Activated CD8-positive, alpha-beta T cell treated with anti-CD3 and anti-CD28 coated beads for 36 hours (primary cell): ENCODE measurements at places on chromosomes 12 and 14. TPM values are rescaled to one million over a fixed set of nuclear protein-coding genes. Genes with fewer than 3 reads are reported as not detected.

MLF2 gene
- total RNA-seq = 149 TPM

ITPR2 gene
- total RNA-seq = 38.9 TPM

TAS2R8 gene
- not detected for total RNA-seq

RD3L gene
- not detected for total RNA-seq

ING4 gene
- 16.7 TPM for total RNA-seq

PARP2 gene
- 45.7 TPM for total RNA-seq

RPGRIP1 gene
- total RNA-seq = not detected

ELK3 gene
- 7.7 TPM for total RNA-seq

LPCAT3 gene
- 17.3 TPM for total RNA-seq

FAM222A gene
- 0.76 TPM for total RNA-seq

GRCh38 chr12:1611803-1612572, 17.0 kb upstream of the WNT5B start:
- peaks cover 12% of the 10 kb centered on the region for H3K4me1 ChIP-seq
- H3K27me3 ChIP-seq = peaks cover 1% of the 10 kb centered on the region
- no peaks in the 10 kb centered on the region for H3K36me3 ChIP-seq
- no peak overlapping the region for H3K4me3 ChIP-seq

DNA sequence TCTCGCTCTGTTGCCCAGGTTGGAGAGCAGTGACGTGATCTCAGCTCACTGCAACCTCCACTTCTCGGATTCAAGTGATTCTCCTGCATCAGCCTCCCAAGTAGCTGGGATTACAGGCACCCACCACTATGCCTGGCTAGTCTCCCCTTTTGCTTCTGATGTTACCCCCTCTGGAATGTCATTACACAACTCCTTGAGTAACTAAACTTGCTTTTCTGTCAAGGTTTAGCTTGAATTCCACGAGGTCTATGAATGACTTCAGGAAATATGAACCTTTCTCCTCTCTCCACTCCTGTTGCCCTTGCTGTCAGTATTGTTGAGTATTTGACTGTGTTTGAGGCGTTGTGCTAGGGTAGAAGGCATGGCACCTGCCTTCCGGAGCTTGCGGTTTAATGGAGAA, 16.8 kb upstream of the RTRAF start:
- H3K4me3 ChIP-seq = no peak overlapping the region
- H3K36me3 ChIP-seq = peaks cover 13% of the 10 kb centered on the region
- H3K4me1 ChIP-seq = peaks cover 2% of the 10 kb centered on the region

DNA sequence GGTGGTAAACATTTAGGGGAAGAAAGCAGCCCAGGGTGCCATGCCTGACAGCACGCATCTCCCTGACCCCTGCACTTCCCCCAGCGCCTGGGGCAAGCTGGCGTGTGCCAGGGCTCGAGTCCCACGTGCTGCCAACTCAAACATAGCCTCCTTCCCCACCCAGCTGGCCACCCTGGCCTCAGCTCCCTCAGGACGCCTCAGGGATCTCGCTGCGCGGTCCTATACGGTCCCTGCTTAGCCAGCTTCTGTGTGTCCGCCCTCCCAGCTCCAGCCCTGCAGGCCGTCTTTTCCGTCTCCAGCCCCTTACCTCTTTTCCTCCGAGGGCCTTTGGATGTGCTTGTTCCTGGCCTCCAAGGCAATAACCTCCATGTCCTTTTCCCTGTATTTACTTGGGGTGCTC, 71.0 kb downstream of the TESC start:
- no peaks in the 10 kb centered on the region for H3K27me3 ChIP-seq
- H3K36me3 ChIP-seq = no peaks in the 10 kb centered on the region
- H3K27ac ChIP-seq = no peak overlapping the region
- H3K4me1 ChIP-seq = no peaks in the 10 kb centered on the region
- no peak for DNase-seq

GRCh38 chr12:19916196-19916753, 452.1 kb upstream of the PDE3A start:
- DNase-seq = no peak
- no peak overlapping the region for H3K4me3 ChIP-seq
- H3K27me3 ChIP-seq = peaks cover 3% of the 10 kb centered on the region
- H3K27ac ChIP-seq = no peak overlapping the region
- H3K36me3 ChIP-seq = no peaks in the 10 kb centered on the region
- no peaks in the 10 kb centered on the region for H3K4me1 ChIP-seq

DNA sequence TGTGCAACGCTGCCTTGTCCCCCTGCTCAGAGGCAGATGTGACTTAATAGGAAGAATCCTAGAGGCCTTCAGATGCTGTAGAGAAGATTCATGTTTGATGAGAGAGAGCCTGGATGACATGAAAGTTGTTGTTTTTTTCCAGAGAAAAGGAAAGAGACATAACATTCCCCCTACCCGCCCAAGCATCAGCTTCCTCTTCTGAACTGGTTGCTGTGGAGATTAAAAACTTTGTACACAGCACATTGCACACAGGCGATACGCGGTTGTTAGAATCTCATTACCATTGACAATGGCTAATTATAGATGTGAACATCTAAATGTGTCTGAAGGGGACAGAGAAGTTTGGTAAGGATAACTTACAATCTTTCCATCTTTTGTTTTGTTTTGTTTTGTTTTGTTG, 13.6 kb upstream of the ETFBKMT start:
- H3K27me3 ChIP-seq = no peaks in the 10 kb centered on the region
- no peak for DNase-seq
- H3K4me3 ChIP-seq = no peak overlapping the region
- no peaks in the 10 kb centered on the region for H3K4me1 ChIP-seq
- H3K27ac ChIP-seq = no peak overlapping the region

GRCh38 chr14:97027256-97027999, 230.2 kb downstream of the VRK1 start:
- peaks cover 3% of the 10 kb centered on the region for H3K4me1 ChIP-seq
- H3K4me3 ChIP-seq = no peak overlapping the region
- peaks cover 24% of the 10 kb centered on the region for H3K27me3 ChIP-seq

DNA sequence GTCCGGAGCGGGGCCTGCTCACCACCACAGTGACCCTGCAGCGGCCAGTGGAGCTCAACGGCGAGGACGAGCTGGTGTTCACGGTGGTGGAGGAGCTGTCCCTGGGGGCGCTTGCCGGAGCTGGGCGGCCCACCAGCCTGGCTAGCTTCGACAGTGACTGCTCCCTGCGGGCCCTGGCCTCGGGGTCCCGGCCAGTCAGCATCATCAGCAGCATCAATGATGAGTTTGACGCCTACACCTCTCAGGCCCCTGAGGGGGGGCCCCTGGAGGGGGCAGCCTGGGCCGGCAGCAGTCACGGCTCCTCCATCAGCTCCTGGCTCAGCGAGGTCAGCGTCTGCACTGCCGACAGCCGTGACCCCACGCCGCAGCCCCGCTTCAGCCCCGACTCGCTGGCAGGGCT, 37.4 kb downstream of the KIF26A start:
- H3K4me3 ChIP-seq = no peak overlapping the region
- no peak overlapping the region for H3K27ac ChIP-seq
- DNase-seq = no peak
- H3K36me3 ChIP-seq = no peaks in the 10 kb centered on the region
- H3K4me1 ChIP-seq = no peaks in the 10 kb centered on the region

DNA sequence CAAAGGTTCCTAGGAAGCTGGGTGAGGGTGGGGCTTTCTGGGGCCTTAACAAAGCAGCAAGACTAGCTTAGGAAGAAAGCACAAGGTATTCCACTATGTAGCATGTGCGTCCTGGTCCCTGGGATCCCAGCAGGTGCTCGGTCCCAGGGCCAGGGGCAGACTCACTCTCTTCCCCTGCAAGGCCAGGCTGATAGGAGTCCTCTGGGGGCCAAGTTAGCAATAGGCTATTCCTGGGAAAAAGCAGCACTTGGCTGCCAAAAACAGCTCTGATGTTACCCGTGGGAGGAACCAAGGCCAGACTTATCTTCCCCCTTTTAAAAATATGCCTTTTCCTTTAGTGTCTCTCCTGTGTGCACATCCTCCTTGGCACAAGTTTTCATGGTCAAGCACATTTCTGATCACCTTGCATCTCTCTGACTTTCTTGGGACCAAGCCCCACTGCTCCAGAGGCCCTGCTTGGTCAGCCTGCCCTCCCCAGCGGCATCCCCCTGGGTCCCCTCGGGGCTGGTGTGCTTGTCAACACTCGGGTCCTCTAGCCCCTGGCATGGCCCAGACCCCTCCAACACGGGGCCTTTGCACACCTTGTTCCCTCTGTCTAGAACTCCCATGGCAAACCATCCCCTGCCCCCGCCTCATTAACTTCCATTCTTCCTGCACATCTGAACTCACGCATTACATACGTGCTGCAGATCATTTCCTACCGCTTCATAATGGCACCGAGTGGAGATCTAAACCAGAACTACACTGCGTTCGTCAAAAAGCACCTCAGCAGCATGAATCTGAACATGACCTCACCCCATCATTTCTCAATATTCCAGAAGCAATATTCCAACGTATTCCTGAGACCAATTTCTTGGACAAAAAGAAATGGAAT, 21.9 kb downstream of the CCDC92 start:
- no peak overlapping the region for H3K27ac ChIP-seq
- DNase-seq = no peak
- H3K4me1 ChIP-seq = no peaks in the 10 kb centered on the region

GRCh38 chr12:82793751-82794281, 107.1 kb downstream of the TMTC2 start:
- DNase-seq = no peak
- H3K4me1 ChIP-seq = no peaks in the 10 kb centered on the region
- no peak overlapping the region for H3K27ac ChIP-seq
- H3K36me3 ChIP-seq = no peaks in the 10 kb centered on the region
- H3K4me3 ChIP-seq = no peak overlapping the region

GRCh38 chr12:22672951-22673350, 48.0 kb downstream of the ETNK1 start:
- no peak overlapping the region for H3K27ac ChIP-seq
- H3K27me3 ChIP-seq = no peaks in the 10 kb centered on the region
- H3K36me3 ChIP-seq = peaks cover 33% of the 10 kb centered on the region
- no peak overlapping the region for H3K4me3 ChIP-seq
- peaks cover 3% of the 10 kb centered on the region for H3K4me1 ChIP-seq
- DNase-seq = no peak

DNA sequence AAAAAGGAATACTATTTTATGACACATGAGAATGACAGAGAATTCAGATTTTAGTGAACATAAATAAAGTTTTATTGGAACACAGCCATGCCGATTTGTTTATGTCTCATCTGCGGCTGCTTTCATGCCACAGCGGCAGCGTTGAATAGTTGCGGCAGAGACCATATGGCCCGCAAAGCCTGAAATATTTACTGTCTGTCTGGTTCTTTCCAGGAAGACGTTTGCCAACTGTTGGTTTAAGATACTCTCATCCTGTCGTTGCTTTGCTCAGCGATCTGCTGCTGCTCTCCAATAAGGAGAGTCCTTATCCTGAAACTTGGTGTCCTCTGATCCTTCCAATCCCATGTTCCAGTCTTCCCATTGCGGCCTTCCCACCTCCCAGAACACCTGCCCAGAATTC, 89.9 kb downstream of the SLC24A4 start:
- no peaks in the 10 kb centered on the region for H3K4me1 ChIP-seq
- no peak overlapping the region for H3K4me3 ChIP-seq
- no peak overlapping the region for H3K27ac ChIP-seq
- peaks cover 9% of the 10 kb centered on the region for H3K27me3 ChIP-seq

DNA sequence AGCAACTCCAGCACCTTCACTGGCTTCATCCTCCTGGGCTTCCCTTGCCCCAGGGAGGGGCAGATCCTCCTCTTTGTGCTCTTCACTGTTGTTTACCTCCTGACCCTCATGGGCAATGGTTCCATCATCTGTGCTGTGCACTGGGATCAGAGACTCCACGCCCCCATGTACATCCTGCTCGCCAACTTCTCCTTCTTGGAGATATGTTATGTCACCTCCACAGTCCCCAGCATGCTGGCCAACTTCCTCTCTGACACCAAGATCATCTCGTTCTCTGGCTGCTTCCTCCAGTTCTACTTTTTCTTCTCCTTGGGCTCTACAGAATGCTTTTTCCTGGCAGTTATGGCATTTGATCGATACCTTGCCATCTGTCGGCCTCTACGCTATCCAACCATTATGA, 6.8 kb downstream of the OR11G2 start:
- no peaks in the 10 kb centered on the region for H3K4me1 ChIP-seq
- peaks cover 2% of the 10 kb centered on the region for H3K27me3 ChIP-seq
- H3K4me3 ChIP-seq = no peak overlapping the region

DNA sequence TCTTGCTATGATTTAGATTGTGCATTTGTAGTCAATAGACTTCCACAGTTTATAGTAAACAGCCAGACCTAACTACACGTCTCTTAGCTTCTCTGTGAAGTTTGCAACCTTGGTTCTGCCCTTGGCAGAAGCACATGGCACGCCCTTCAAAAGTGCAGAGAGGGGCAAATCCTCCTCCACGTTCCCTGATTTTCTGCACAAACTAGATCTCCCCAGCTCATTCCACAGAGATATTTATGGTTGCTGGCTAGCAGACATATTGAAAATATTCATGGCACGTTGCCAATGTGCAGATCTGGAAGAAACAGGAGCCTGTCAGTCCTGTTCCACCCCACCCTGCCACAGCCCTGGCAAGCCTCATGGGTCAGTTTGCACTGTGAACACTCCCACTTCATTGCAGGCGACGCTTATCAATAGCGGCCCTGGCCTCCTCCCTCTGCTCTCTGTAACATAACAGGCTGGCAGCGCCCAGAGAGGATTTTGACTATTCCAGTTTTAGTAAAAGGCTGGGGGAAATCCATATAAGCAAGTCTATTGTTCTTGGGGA, 6.5 kb upstream of the LGALS3 start:
- peaks cover 4% of the 10 kb centered on the region for H3K4me1 ChIP-seq
- H3K4me3 ChIP-seq = no peak overlapping the region
- H3K27ac ChIP-seq = no peak overlapping the region

DNA sequence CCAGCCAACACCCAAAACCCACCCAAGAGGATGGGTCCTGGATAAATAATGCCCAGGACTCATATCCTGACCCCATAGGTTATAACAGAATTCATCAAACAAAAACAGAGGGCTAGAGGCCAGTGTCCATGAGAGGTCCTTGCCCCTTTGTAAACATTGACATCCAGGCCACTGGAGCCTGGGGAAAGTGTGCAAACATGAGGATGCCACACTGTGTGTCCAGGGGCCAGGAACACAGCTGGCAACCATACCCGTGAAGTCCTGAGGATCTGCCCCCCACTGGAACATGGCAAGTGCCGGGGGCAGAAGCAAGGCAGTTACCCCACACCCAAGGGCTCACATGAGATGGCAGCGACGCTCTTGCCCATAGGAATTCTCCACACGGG, 4.2 kb upstream of the KMT2D start:
- peaks cover 25% of the 10 kb centered on the region for H3K36me3 ChIP-seq
- peaks cover 20% of the 10 kb centered on the region for H3K4me1 ChIP-seq
- H3K4me3 ChIP-seq = no peak overlapping the region
- no peaks in the 10 kb centered on the region for H3K27me3 ChIP-seq

DNA sequence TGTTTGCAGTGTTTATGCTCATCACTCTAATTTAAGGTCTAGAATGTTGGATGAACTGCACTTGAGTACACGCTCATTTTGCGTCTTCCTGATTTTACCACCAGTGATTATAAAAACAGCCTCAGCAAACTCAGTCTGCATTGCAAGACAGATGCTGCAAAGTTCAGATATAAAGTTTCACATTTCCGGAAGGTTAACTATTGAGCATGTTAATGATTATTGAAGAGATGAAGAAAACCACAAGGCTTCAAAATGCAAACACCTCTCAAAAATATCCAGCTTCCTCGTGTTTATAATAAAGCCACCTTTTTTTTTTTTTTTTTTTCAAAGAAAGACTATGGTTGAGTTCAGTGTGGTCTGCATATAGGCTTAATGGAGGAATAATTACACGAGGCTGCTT, 92.1 kb upstream of the BMP4 start:
- H3K4me1 ChIP-seq = no peaks in the 10 kb centered on the region
- H3K36me3 ChIP-seq = no peaks in the 10 kb centered on the region
- H3K4me3 ChIP-seq = no peak overlapping the region
- DNase-seq = no peak
